ENCODE measurements at places on chromosomes 7 and 10.
A peak's percentile ranks its signal among the peaks of the same experiment; 100 is the strongest.

- DNase-seq = no peak
Observed at GRCh38 chr7:142815134-142815533, 39.7 kb upstream of the EPHB6 start.

GRCh38 chr7:140552240-140552679, 73.0 kb upstream of the MKRN1 start:
- DNase-seq = no peak

DNA sequence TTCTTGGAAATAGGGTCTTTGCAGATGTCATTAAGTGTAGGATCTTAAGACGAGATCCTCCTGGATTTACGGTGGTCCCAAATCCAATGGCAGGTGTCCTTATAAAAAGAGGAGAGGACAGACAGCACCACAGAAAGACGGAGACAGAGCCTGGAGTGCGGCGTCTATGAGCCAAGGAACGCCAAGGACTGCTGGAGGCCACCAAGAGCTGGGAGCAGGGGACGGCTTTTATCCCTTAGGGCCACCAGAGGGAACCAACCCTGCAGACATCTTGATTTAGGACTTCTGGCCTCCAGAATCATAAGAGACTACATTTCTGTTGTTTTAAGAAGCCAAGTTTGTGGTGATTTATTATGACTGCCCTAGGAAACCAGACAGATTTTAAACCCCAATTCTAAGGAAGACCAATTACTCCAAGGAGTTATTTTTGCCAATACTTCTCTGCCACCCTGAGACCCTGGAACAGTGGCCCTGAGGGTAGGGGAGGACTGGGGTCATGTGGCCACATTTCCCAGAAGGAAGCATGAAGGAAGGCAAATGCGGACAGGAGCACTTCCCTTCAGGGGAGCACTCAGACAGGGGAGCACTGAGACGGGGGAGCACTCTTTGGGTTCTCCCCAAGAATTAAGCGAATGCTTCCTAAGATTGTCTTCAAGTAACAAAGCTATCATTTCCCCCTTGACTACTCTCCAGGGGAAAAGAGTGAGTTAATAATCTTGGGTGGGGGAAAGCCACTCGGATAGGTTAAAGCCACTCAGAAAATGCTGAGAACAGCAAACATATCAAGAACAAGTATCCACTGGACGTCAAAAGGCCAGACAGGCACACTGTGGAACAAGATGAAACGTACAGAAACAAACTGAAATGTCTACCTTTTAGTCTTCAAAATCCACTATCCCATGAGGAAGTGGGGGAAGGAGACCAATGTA, 67.5 kb downstream of the CHST15 start:
- DNase-seq = peak; percentile 23

GRCh38 chr10:121205625-121206024, 354.5 kb downstream of the WDR11 start:
- no peak for DNase-seq

GRCh38 chr10:116910910-116911309, 61.6 kb downstream of the ENO4 start:
- no peak for DNase-seq

GRCh38 chr10:124601431-124602120, 140.0 kb downstream of the LHPP start:
- DNase-seq = no peak

DNA sequence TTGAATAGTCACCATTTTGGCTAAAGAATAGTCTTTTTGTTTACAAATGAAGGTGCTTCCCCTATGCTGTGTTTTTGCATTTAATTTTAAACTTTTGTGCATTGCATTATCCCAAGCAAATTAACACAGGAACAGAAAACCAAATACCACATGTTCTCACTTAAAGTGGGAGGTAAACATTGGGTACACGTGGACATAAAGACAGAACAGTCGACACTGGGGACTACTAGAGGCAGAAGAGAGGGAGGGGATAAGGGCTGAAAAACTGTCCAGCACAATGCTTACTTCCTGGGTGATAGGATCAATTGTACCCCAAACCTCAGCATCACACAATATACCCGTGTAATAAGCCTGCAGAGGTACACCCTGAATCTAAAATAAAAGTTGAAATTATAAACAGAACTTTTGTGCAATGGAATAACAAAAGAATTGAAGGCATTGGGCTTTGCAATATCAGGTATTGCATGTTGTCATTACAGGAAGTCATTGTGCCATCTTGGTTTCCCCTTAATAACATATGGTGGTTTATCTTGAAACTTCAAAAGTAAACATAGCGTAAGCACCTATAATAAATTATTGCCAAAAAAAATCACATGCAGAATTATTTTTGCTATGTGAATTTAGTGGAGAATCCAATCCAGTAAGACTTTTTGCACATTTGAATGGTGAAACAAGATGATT, 16.1 kb downstream of the ADD3 start:
- no peak for DNase-seq

DNA sequence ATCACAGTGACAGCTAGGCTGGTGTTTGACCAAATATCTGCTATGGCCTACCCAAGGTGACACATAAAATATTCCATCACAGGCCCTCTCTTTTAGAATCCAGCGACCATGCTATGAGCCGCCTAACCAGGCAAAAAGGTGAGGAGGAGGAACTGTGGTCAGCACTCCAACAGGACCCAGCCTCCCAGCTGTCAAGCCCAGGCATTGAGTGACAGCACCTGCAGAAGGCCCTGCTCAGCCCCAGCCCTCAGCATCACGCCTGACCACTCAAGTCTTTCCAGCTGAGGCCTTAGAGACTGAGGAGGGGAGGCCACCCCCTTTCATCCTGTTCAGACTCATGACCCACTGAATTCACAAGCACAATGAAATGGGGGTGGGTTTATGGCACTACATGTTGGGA, 43.0 kb downstream of the CXCL12 start:
- DNase-seq = no peak

GRCh38 chr10:95183271-95184230, 10.5 kb upstream of the ACSM6 start:
- DNase-seq = peak; percentile 74

DNA sequence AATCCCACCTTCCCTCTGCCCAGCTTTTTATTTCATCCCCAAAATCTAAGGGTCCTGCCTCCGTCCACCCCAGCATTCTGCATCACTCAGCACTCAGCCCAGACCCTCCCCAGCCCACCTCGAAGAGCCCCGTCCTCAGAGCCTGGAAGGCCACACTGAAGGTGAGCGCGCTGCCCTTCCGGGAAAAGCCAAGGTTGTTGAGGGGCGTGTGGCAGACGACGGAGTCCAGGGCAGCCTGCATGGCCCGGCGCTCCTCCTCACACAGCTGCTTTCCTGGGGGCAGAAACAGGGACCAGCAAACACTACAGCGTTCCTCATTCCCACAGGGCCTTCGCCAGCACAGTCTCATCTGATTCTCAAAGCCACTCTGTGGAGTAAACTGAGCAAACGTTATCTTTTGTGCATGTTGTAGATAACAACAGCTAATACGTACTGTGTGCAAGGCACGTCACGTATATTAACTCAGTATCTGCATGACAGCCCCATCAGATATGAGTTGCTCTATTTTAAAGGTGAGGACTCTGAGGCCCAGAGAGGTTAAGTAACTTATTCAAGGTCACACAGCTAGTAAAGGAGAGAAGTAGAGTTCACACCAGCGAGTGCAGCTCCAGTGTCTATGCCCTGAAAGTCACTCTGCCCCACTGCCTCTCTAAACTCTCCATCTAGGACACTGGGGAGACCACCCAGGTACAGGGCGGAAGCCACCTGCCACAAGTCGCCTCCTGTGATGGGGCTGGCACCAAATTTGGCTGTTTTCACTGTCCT, 2.8 kb downstream of the TRAPPC14 start:
- no peak for DNase-seq

DNA sequence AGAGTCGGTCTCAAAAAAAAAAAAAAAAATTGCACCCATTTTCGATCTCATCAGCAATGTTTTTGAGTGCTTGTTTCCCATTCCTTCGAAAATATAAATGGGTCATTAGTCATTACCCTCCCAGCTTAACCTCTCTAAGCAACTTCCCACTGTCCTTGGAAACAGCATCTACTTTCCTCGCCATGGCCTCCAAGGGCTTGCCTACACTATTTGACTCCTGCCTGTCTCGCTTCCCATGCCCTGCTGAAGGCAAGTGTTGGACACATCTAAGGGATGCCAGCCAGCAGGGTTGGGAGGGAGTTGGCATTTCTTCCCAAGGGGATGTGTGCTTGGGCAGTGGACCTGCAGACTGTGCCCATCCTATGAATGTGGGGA, 12.7 kb upstream of the RHBDD2 start:
- DNase-seq = no peak

GRCh38 chr7:155881471-155882350, 69.4 kb upstream of the SHH start:
- no peak for DNase-seq

DNA sequence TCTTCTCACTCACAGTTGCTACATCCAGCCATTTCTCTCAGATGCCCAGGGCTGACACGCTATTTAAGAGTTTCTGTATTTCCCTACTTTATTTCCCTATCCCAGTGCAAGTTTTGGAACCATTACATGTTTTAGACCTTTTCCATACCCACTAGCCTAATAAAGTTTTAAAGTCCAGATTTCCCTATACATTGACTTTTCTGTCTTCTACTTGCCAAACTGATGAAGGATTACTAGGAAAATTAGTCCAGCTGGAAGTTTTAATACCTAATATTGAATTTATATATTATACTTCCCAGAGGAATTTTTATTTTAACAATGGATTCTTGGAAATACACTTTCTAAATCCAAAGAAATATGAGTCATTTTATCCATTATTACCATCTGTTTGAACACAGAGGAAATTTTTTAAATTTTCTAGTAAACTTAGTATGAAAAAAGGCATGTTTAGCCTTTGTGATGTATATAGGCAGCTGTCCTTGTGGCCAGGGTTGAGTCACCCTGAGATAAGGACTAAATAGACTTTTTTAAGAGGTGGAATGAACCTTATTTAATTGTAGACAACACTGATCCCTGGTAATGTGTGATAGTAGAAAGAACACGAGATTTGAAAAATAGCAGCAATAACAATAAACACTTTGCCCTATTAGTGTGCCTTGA, 205.0 kb downstream of the TFEC start:
- DNase-seq = peak; percentile 53

GRCh38 chr10:3263082-3263481, 90.5 kb upstream of the PITRM1 start:
- DNase-seq = no peak

DNA sequence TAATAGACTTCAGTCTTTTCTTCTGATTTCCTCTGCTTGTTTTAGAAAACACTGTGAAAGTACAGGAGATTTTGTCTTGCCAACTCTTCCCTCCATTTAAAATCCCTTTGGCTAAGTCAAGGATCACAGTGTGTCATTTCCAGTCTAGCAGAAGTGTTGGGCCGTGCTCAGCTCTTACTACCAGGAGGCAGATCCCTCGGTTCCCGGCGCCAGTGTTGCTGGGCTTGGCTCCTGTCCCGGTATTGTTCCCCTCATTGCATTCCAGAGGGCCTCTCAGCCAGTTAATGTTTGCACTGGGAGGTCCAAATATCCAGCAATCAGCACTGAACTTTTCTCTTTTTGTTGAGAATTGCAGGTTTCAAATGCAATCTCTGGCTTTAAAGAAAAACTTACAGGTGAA, 612.1 kb upstream of the MGMT start:
- DNase-seq = peak; percentile 52

DNA sequence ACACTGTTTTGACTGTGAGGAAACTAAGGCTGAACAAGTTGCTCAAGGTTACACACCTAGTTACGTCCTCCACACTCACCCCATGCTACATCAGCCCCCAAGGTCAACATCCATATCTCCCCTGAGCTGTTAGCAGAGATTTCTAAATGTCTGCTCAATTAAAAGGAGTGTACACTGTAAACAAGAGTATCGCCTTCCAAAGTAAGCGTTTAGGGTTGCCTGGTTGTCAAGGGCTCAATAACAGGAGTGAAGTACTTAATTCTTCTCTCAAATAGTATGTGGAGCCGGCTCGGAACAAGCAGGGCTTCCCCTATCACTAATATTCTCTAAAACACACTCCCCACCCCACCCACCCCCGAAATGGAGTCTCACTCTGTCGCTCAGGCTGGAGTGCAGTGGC, 412.8 kb upstream of the GALNT17 start:
- DNase-seq = no peak

DNA sequence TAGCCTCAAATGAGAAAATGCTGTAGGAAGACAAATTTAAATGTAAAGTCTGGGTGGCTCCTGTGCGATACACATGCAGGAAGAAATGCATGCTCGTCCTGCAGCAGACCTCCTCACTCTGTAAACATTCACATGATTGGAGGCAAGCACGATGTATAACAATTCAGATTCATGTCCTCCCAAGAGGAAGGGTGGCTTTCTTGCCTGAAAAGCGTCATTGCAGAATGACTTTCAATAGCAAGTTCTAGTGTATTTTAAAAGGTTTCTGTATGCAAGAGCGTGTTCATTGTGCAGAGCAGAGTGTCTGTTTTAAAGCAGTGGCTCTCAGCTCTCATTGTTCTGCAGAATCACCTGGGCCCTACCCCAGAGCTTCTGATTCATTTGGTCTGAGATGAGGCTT, 170.3 kb upstream of the CELF2 start:
- no peak for DNase-seq

DNA sequence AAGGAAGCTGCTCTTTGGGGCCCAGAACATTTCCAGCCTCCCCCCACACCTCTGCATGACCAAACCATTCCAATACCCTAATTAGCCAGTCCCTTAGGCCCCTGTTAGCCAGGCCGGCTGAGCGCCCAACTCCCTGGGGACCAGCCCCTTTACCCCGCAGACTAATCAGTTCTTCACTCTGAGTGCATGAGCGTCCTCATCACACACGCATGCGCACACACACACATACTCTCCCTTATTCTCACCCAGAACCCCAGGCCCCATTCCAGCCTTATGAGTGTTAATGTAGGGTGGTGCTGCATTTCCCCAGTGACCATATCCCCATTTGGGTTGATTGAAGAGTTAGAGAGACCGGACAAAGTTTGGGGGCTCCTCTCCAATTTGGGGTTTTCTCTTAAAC, 77.0 kb upstream of the SLF2 start:
- no peak for DNase-seq

GRCh38 chr10:43931308-43931930, 282.7 kb upstream of the ZNF32 start:
- DNase-seq = peak; percentile 41

DNA sequence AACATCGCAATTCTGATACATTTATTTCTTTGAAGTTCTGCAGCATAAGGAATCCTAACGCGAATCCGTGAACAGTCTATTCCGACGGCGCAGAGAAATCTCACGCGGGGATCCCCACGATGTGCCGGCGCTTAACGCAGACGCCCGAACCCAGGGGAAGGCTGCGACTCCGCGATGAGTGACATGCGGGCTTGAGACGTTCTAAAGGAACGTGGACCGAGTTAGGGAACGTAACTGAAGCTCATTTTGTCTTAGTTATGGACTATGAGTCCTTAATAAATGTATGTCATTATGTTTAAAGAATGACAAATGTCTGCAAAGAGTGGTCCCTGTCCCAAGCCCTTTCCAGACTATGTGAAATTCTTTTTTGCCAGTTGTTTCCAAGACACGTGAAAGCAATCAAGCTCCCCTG, 995 bp upstream of the PARD3 start:
- no peak for DNase-seq

- DNase-seq = no peak
Observed at GRCh38 chr7:100466653-100467605, 2.9 kb upstream of the SPACDR start.

- no peak for DNase-seq
Observed at GRCh38 chr10:29345144-29345909, 56.5 kb downstream of the LYZL1 start.

GRCh38 chr10:69329721-69330178, 51.5 kb downstream of the HK1 start:
- no peak for DNase-seq
